ENCODE measurements at places on chromosomes 4 and X.

DNA sequence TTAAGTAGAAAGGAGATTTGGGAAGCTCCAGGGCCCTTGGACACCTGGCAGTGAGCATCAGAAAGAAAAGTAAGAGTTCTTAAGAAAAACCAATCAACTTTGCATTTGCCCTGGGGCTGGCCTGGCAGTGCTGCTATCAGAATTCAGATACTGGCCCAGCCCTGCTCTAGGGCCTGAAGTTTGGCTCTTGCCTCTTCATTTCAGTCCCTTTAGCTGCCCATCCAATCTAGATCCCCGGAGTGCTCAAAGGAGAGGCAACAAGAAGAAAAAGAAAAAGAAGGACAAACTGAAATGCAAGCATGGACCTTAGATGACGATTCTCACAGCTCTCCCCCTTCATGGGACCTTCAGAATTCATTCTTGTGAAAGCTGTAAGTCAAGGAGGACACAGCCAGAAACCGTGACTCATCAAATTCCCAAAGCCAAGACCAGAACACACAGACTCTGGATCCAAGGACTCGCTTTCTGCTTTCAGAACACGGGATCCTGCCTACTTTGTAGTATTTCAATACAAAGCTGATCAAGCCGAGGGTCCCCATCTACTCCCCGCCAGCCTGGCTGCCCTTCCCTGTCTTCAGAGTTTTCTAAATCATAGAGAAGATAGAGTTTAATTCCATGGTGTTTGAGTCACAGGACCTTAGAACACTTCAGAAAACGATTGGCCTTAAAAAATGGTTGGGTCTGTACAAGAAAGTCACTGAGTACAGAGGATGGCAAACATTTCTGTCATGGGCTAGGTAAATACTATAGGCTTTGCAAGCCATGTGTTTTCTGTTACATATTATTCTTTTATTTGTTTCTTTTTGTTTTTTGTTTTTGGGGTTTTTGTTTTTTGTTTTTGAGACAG, 103.7 kb downstream of the RBM47 start:
- DNase-seq: no peak

- no peak for DNase-seq
Observed at GRCh38 chr4:89829470-89830138, 7.4 kb downstream of the SNCA start.

DNA sequence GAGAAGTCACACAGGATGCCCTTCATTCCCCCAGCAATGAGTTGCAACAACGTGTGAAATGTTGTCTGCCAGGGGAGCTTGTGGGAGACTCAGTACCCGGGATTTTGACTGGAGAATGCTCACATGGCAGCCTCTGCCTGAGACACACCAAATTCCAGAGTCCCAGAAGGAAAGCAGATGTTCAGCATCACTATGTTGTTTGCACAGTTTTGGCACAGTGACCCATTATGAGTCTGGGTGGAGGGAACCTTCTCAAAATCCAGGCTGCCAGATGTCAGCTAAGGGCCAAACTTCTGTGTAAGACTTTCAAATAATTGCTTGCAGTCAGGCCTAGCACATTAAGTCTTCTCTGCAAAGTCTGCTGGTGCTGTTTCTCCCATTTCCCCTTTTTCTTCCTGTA, 1029.7 kb upstream of the TENM3 start:
- DNase-seq: no peak

DNA sequence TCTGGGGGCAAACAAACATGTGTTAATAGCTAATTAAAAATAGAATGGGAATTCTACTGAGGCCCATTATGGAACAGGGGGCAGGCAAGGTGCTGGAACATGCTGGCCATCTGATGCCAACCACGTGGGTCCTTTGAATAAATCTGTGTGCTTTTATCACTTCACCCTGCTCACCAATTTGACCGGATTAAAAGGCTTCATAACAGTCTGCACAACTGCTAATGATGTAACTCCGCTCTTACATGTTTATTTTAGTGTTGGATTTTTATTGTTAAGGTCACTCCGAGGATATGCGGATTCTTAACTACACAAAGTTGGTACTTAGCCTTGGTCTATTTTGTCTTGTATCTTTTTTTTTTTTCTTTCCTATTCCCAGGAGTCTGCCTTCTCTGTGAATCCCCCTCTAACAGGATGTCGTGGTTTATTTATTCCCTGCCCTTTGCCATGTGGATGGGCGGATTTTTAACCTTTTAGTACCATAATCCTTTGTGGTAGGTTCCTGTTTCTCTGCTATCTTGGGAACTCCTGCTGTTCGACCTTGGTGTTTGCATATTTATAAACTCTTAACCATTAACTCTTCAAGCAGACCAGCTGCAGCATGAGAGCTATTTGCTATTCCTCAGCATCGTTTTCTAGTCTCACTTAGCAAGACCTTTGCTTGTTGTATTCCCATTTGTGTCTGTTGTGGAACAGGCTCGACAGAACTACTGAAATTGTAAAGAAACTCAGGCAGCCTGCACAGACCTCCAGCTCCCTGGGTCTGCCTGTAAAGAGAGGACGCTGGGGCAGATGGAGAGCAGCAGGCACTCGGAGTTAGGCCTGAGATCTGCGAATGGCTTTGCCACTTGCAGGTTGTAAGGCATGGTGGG, 38.0 kb downstream of the TRIM2 start:
- no peak for DNase-seq

GRCh38 chrX:129525162-129525561, 1.9 kb upstream of the SMARCA1 start:
- DNase-seq: no peak

GRCh38 chr4:15935504-15936402, 2.8 kb downstream of the FGFBP1 start:
- DNase-seq: no peak

- no peak for DNase-seq
Observed at GRCh38 chr4:165873298-165874071, 448 bp downstream of the TLL1 start.

DNA sequence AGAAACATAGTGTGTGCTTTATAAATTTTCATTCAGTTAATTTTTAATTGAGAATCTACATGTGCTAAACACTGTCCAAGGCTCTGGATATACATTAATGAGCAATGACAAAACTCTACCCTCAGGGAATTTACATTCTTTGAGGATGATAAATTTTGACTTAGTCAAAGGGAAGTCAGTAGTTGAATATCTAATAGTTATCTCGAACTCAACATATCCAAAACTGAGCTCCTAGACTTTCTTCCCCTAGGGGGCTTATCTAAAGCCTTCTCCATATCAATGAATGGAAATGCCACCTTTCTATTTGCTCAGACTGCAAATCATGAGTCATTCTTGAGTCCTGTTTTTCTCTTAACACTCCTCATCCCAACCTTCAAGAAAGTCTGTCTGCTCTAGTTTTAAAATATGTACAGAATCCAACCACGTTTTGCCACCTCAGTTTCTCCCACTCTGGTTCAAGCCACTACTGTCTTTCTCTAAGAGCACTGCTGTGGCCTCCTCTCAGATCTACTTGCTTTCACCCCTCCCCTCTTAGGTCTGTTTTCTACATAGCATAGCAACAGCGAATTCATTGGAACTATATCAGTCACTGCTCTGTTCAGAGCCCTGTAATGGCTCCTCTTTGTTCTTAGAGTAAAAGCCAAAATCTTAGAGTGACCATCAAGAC, 9.5 kb downstream of the PARM1 start:
- no peak for DNase-seq

GRCh38 chr4:158162631-158163030, 10.2 kb downstream of the GASK1B start:
- no peak for DNase-seq

GRCh38 chrX:110218591-110218990, 99.3 kb downstream of the AMMECR1 start:
- DNase-seq: no peak

- no peak for DNase-seq
Observed at GRCh38 chr4:6755088-6755753, 27.3 kb upstream of the KIAA0232 start.

- no peak for DNase-seq
Observed at GRCh38 chr4:114108869-114109268, 129.4 kb upstream of the ARSJ start.

DNA sequence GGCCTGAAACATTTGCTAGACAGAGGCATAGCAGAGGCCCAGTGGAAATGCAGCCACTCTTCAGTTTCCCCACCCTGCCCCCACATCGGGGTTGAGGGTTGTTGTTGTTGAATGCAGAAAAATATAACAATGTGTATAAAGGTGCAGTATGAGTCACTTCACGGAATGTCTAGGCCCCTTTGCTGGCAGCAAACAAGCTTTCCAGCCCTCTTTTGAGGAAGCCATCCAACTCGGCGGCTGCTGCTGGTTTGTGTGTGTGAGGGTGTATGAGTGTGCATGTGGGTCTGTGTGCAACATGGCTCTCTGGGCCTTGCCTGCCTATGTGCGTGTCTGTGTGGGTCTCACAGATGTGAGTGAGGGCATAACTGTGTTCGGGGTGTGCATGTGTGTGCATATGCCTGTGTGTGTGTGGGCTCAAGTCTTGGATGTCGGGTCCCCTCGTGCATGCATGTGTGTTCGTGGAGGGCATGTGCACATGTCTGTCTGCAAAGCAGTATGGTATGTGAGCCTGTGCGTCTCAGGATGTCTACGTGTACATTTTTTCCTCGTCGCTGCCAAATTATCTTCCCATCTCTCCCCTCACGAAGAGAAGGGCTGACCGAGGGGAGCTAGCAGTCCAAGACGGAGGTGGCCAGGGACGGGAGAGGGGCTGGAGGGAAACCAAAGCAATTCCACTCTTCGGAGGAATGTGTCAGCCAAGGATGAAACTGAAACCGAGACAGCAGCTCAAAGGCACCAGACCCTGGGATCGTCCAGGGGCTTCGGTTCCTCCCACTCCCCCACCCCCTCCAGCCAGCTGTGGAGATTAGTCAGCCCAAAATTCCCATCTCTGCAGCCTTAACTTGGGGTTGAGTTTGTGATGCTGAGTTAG, 8.4 kb upstream of the ELF4 start:
- no peak for DNase-seq

DNA sequence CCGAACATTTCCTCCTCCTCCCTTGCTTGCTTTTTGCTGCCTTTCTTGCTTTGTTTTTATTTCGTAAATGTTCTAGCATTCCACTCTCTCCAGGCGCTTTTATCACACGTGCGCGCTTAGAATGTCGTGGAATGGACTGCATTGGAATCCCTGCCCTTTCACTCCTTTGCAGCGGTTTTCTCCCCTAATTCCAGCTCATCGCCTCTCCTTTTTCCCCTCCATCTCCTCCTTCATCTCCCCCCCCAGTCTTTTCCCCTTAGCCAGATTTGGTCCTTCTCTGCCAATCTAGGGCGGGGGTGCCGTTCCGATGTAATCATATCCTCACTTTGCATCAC, 579 bp downstream of the OGT start:
- no peak for DNase-seq

DNA sequence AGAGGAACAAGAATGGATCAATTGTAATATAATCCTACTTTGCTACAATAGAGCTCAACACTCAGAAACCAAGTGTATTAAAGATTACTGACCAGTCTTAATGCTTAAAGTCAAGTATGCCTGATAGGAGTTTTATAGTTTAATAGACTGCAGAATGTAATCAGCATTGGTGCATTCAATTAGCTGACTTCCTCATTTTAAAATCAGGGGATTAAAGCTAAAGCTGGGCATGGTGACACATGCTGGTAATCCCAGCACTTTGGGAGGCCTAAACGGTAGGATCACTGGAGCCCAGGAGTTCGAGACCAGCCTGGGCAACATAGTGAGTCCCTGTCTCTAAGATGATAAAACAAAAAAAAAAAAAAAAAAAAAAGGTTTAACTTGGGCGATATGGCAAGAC, 10.8 kb downstream of the HNRNPDL start:
- DNase-seq: no peak

DNA sequence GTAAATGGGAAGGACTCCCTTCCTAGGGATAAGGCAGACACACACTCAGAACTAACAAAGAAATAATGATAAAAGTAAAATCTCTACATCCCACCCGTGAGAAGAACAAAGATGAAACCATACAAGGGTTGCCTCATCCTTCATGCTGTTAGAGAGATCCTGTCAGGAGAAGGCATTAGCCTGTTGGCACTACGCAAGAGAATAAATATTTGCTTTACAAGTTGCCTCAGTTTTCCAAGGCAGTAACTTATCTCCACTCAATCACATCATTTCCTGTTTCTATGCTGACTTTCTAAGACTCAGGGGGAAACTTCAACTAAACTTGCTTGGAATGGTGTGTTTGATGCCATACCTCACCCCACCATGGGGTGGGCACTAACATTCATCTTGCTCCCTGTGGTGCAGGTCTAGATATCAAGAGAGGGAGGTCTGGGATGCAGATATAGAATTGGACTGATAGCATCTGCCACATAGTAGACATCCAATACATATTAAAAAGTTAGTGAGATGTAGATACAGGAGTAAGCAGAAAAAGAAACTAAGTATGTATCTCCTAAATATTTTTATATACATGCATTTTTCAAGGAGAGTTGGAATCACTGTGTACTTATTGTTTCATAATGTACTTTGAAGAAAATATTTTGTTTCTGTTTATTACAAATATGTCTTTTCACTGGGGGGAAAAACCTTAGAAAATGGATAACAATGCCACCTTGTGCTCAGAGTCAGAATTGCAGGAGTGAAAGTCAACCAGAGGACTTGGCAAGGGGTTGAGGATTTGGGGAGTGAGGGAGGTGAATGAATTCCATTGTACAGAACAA, 57.2 kb upstream of the BEX4 start:
- DNase-seq: no peak

- no peak for DNase-seq
Observed at GRCh38 chrX:42495139-42495538, 282.8 kb downstream of the PPP1R2C start.

DNA sequence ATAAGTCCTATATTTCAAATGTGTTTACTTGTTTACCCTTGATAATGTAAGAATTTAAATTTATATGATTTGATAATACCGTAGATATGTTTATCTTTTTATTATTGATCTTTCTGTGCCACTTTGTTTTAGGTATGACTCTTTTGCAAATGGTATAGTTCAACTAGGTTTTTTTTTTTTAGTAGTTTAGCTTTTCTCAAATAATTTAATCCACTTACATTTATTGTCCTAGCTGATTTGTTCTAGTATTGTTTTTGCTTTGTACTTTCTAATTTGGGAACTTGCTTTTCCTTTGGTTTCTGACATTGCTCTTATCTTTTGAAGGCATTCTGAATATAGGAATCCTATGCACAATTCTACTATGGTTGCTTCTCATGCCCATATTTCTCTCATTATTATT, 98.9 kb upstream of the NAP1L5 start:
- DNase-seq: no peak

DNA sequence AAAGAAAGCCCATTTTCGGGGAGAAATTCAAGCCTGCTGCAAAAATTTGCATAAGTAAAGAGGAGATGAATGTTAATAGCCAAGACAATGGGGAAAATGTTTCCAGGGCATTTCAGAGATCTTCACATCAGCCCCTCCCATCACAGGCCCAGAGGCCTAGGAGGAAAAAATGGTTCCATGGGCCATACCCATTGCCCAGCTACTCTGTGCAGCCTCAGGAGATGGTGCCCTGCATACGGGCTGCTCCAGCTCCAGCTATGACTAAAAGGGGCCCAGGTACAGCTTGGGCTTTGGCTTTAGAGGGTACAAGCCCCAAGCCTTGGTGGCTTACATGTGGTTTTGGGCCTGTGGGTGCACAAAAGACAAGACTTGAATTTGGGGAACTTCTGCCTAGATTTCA, 168.0 kb upstream of the DIPK2B start:
- DNase-seq: no peak

GRCh38 chr4:137794764-137795254, 262.5 kb upstream of the PCDH18 start:
- no peak for DNase-seq

- no peak for DNase-seq
Observed at GRCh38 chr4:168769837-168770236, 240.2 kb downstream of the CBR4 start.

Measured in stimulated activated CD8-positive, alpha-beta memory T cell treated with anti-CD3 and anti-CD28 coated beads, Interleukin-15, amount 100 ng/mL, for 4 hours (primary cell).